ENCODE measurements at places on chromosomes 3 and 15. TPM values are rescaled to one million over a fixed set of nuclear protein-coding genes. Genes with fewer than 3 reads are reported as not detected.

The LRRC31 gene
- polyA plus RNA-seq = not detected

The CPB1 gene
- 0.75 TPM for polyA plus RNA-seq

GRCh38 chr3:162370141-162370540 lies 873.5 kb downstream of the OTOL1 start:
- no peak for DNase-seq

DNA sequence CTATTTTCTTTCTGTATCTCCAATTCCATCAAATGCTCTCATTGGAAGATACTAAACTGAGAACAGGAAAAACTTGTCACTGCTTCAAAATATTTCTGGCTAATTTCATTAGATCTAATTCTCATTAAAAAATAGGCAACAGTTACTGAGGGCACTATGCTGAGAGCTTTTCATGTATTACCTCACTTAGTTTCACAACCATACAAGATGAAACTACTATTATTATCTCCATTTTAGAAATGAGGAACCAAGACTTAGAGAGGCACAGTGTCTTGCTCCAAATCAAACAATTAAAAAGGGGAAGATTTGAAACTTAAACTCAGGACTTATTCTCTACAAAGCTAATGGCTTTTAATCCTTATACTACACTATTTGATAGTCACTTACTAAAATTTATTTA lies 7.2 kb upstream of the OTOL1 start:
- DNase-seq = no peak

The MCTP2 gene
- polyA plus RNA-seq = 1.5 TPM

DNA sequence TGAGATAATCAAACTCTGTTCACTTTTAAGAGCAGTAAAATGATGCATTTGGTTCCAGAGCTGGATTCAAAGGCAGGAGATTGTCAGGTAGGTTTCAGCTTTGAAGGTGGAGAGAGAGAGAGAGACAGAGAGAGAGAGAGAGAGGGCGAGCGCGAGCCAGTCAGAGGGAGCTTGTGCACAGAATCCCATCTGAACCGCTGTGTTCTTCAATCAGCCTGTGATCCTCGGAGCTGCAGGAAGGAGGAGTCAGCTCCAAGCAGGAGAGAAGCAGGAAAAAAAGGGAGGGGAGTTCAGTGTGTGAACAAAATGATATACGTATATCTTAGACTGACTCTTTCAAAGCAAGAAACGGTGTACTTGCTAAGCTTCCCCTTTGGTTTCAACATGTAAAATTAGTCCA lies at the start of gene GPR149:
Gene GPR149 (minus strand): TSS at position 177 of the 400 bp plus-strand sequence. CDS start 575 bp downstream, outside the sequence.
- peak; percentile 94 for DNase-seq

- DNase-seq = peak; percentile 54
These were observed 1.5 kb downstream of the MEGF11 start for GRCh38 chr15:66251790-66252684.

DNA sequence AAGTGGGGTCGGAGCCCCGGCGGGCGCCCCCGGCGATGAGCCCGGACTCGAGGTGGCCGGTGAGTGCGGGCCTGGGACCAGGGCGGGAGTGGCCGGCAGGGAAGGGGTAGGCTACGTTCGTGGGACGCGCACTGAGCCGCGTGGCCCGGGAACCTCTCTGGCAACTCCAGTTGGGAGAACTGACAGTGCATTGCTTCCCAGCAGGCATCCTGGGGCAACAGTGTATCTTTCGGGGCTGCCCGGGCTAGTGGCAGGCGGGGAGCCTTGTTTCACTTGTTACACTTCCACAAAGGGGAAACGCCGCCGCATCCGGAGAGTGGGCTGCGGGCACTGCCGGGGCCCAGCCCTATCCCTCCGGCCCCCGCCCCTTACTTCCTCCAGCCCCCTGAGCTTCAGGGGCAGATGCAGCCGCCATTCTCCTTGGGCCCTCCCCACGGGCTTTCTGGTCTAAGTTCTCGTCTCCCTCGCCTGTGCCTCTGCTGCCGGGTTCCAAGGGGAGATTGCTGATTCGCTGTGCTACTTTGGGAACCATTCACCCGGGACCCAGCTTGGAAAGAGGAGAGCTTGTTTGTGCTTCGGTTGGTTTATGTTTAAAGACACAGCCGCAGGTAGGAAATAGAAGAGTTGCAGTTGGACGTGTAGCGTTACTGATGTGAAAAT lies 675 bp downstream of the BRPF1 start:
- peak; percentile 9 for DNase-seq

- no peak for DNase-seq
These were observed 230.0 kb upstream of the LYSMD4 start for GRCh38 chr15:99963096-99963825.

DNA sequence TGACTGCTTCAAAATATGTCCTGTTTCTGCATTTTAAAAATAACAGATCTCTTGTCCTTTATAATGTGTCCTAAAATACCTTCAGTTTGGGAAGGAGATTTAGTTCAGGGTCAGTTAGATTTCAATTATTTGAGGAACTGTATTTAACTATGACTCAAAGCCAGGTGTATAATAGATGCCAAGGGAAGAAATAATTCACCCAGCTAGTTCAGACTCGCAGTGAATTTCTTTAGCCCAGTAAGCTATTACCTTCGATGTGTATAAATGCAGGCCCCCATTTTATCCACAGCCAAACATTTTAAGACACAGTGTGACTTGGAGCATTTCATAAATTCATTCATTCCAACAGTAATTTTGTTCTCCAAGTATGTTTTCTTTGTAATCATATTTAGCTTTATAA lies 458.0 kb downstream of the ZNF385D start:
- DNase-seq = no peak

DNA sequence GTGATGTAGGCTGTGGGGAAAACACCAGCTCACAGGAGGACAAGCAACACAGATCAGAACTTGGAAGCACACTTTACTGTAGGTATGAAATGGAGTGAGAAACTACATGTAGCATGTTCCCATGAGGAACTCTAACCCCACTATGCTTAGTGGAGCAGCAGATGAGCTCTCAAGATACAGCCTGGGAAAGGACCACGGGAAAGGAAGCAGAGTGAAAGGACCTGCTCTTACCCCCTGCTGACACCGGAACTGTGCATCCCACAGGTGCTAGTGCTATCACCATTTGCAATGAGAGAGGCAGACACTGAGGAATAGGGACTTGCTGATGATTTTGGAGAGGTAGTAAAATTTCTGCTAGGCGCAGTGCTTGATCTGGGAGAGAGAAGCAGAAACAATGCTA lies 28.6 kb downstream of the USP4 start:
- no peak for DNase-seq

GRCh38 chr15:45548753-45549520 lies 26.4 kb upstream of the SLC30A4 start:
- no peak for DNase-seq

The NAA80 gene
- 14.0 TPM for polyA plus RNA-seq

The BFSP2 gene
- polyA plus RNA-seq = 1.0 TPM

The CHRM5 gene
- 4.4 TPM for polyA plus RNA-seq

- peak; percentile 85 for DNase-seq
These were observed 187.1 kb upstream of the DNAJC19 start for GRCh38 chr3:181176601-181177000.

The PLXNB1 gene
- 70.1 TPM for polyA plus RNA-seq

GRCh38 chr3:47314056-47314764 lies 31.5 kb downstream of the KLHL18 start:
- no peak for DNase-seq

The PLA2G4E gene
- polyA plus RNA-seq = not detected

- DNase-seq = no peak
These were observed 9.4 kb downstream of the POLG start for GRCh38 chr15:89325039-89325803.

DNA sequence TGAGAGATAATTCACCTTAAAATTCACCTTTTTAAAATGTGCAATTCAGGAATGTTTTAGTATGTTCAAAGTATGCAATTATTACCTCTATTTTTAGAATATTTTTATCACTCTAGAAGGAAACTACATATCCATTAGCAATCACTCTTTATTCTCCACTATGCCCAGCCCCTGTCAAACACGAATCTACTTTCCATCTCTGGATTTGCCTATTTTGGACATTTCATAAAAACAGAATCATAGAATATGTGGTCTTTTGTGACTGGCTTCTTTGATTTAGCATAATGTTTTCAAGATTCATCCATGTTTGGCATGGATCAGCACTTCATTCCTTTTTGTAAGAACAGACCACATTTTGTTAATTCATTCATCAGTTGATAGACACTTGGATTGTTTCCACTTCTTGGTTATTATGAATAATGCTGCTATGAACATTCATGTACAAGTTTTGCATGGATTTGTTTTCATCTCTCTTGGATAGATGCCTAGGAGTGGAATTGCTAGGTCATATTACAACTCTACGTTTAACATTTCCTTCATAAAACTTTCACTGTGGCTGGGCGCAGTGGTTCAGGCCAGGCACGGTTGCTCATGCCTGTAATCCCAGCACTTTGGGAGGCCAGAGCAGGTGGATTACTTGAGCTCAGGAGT lies 12.7 kb downstream of the HMCES start:
- peak; percentile 92 for DNase-seq

DNA sequence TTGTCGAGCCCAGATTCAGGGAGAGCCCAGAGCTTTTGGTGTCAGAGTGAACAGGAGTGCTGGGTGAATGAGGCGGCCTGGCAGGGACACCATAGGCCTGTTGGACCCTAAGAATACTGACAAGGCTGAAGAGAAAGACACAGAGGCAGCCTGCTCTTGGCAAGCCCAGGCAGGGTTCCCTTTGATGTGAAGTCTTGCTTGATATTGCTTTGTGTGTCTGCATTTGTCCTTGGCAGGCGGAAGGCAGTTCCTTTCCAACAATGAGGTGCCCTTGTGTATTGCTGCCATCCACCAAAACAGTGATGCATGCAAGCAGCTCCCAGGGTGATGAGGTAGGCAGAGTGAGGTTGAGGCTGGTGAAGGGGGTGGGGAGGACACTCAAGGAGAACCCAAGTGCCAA lies 152.7 kb upstream of the TSC22D2 start:
- peak; percentile 79 for DNase-seq

- no peak for DNase-seq
These were observed 250.0 kb upstream of the PROK2 start for GRCh38 chr3:72034986-72035385.

- no peak for DNase-seq
These were observed 130.5 kb downstream of the ST8SIA2 start for GRCh38 chr15:92524161-92524560.

DNA sequence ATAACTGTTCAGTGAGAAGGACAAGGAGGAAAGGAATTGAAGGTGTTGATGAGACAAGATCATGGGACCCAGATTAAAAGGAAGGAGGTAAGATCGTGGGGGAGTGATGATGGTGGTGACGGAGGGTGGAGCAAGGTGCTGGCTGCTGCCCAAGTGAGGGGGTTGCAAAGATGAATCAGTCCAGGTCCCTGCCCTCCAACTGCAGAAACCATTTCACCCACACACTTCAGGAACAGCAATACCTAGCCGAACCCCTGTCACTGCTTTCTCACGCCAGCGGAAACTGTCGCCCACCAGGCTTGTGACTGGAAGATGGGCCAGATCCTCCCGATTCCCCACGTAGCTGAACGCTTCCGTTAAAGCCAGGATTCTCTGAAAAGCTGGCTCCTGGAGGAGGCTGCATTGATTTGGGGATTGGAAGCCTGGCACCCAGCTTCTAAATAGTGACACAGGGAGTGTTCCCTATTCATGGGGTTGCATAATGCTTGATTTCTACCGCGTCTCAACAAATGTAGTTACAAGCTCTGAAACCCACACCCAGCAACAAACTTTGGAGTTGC lies 3.2 kb upstream of the LSG1 start:
- DNase-seq = no peak

- DNase-seq = no peak
These were observed 37.4 kb downstream of the FILIP1L start for GRCh38 chr3:100076731-100077529.

DNA sequence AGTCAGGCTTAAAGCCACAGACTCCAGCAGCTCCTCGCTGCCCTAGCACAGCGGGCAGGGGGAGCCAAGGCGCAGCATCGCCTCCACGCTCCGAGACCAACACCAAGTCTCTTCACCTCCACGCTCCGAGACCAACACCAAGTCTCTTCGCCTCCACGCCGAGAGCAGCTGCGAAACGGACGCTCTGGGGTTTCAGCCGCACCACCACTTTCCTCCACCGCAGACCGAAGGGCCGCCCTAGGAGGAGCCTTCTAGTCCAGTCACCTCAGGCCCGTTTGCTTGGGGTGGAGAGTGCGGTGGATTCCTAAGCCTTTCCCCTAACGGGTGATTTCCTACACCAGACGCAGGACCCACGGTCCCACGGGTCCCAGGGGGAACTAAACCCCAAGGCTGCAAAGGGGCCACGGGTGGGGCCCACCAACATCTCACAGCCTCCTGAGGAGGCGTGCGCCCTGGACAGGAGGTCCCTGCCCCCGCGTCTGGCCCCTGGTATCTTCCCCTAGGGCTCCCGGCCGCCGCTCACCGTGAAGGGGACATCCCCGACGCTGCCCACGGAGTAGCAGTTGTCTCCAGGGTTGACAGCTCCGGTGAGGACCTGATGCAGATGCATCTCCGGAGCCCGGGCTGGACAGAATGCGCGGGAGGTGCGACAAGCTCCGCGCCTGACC lies 501 bp downstream of the DMXL2 start:
- peak; percentile 77 for DNase-seq

DNA sequence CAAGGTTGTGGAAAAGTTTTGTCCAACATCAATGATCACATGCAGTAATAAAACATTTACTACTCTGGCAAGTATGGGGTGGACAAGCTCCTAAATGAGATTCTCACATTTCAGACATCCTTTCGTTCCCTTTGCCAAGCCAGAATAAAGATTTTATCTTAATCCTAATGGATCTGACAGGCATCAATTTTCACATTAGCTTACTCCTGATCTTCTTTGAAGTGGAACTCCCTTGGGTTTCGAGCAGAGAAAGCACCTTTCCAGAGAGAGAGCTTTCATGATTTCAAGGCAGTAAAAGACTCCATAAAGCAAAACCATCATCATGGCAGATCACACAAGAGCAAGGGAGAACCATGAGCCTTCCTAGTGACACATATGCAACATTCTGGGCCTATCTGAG lies 27.3 kb upstream of the EID1 start:
- no peak for DNase-seq

GRCh38 chr3:160133757-160134156 lies 91.5 kb upstream of the C3orf80 start:
- DNase-seq = no peak

DNA sequence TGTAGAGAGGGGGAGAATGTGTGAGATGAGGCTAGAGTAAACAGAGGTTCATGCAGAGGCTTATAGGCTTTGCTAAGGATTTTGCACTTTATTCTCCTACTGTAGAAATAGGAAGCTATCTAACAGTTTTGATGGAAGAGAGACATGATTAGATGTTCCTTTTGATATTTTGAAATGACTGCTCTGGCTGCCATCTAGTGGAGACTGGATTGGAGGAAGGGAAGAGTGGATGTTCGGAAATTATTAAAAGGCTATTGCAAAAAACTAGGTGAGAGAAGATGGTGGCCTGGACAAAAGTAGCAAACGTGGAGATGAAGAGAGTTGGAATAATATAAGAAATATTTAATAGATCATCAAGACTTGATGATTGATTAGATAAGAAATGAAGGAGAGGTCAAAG lies 42.2 kb downstream of the SYN2 start:
- peak; percentile 72 for DNase-seq

DNA sequence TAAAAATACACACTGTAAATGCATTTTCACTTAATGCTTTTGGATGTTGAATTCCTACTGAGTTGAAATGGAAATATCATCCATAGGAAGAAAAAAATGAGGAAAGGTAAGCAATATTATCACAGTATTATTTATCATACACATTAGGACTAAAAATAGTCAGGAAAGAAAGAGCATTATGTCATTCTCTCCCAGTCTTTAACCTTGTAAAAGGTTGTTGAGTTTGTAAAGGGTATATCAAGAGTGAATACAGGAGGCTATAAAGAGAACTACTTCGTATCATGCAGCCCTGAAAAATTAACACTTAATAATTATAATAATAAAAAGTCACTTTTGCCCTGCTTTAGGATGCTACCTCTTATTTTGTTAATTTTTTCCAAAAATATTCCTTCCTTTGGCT lies 395.8 kb downstream of the FOXP1 start:
- no peak for DNase-seq
